HFF-Myc (cell line): ENCODE measurements at places on chromosomes 2 and 18.

DNA sequence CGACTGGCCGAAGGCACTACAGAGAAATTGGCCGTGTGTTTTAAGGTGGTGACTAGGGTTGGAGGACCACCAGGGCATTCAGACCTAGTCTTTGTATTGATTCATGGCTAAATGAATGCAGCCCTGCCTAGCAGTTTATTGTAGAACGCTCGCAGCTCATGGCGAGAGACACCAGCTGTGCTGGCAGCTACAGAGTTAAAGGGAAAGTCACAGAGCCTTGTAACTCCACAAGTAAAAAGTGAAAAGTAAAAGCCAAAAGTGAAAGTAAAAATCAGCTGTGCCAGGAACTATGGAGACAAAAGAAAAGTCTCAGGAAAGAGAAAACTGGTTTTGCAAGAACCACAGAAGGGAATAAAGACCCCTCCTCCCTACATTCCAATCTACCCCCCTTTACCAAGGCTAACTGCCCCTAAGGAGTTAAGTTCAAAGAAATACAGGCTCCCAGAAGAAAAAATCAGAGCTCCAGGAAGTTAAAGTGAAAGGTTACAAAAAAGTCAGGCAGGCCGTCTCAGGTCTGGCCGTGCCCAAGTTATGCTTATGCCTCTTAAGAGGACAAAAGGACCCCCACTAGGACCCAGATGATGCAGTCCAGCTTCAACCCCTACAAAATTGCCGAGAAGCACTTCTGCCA lies 46.4 kb upstream of the SELENOI start:
- no peak for DNase-seq

GRCh38 chr18:49285627-49286026 lies 174.8 kb downstream of the DYM start:
- no peak for DNase-seq

DNA sequence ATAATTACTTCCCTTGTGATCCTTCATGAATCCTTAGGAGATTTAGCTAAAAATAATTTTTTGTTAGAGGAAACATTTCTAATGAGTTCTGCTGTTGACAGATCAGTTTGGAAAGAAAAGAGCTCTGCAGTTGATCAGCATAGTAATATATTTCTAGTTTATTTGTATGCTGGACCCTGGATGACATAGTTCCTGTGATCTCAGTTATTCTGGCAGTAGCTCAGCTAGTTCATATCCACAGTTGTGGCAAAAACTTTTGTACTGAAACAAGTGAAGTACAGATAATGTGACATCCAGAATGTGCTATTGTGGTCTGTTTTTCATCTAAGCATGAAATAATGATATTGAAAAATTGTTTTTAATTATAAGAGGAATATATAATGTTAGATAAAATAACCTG lies 33.7 kb downstream of the ABI2 start:
- no peak for DNase-seq

DNA sequence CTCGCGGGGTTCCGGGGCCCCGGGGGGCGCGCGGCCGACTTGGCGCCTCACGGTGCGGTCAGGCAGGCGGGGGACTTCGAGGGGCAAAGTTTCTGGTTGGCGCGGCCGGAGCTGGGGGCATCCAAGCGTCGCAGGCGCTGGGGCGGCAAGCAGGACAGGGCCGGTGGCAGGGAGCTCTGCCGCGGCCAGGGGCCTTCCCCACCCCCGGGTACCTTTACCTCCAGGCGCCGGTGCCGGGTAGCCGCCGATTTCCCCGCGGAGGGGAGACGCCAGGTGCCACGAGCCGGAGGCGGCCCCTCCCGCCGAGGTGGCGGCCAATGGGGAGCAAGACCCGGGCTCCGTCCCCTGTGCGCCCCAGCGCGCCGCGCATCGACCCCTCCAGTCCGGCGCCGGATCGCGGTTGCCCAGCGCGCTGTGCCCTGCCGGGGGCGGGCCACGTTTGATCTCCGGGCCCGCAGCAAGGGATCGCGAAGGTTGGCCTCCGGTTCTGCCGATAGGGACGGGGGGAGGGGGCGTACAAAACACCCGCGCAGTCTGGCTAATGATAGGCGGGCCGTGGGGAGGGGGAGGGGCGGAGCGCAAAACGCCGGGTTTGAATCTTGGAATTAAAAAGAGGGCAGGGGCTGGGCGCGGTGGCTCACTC lies at the start of gene ST8SIA5:
TSS of gene ST8SIA5 (minus strand) at position 495 of the 643 bp plus-strand sequence. CDS start 545 bp downstream, outside the sequence.
- DNase-seq: no peak

DNA sequence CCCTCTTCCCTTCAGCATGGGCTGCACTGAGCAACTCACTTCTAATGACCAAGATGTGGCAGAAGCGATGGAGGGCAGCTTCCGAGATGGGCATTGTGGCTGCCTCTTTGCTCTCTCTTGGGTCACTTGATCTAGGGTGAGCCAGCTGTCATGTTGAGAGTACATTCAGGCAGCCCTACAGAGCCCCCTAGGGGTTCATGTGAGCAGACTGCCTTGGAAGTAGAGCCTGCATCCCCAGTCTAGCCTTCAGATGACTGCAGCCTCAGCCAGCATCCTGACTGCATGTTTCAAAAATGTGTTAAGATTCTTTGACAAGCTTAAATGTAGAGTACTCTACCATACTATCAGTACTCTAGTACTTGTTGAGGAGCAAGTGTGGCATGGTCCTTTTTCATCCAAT lies 143.9 kb downstream of the NCK2 start:
- no peak for DNase-seq

DNA sequence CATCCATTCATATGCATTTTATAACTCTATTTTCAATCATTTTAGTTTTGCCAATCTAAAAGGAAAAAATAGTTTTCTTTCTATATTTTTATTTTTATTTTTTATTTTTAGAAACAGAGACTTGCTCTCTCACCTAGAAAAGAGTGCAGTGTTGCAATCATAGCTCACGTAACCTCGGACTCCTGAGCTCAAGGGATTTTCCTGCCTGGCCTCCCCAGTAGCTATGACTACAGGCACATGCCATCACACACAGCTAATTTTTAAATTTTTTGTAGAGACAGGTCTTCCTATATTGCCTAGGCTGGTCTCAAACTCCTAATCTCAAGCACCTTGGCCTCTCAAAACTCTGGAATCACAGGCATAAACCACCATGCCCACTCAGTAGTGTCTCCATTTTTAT lies 125.5 kb upstream of the XIRP2 start:
- DNase-seq: no peak

DNA sequence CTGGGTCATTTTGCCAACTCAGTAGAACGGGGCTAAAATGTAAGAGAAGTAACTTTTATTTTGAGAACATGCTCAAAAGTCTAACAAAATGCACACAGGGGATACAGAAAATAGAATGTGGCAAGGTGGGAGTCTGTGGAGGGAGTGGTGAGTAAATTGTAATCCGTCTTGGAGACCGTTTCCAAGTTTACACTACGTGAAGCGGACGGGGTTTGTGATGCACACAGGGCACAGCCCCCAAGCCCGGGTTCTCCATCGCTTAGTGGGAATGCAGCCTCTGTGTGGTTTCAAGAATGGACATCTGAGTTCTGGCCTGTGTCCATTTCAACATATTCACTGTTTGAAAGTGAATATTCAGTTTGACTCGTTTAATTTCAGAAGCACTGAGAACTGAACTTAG lies 65.0 kb upstream of the TMEM18 start:
- no peak for DNase-seq
